Activated CD4-positive, alpha-beta T cell treated with anti-CD3 and anti-CD28 coated beads, Interleukin-2, amount 10 ng/mL, durations not matched to agents 7 days and 5 days (primary cell): ENCODE measurements at places on chromosomes 1 and 21. TPM values are rescaled to one million over a fixed set of nuclear protein-coding genes. Genes with fewer than 3 reads are reported as not detected.
A peak's percentile ranks its signal among the peaks of the same experiment; 100 is the strongest.

DNA sequence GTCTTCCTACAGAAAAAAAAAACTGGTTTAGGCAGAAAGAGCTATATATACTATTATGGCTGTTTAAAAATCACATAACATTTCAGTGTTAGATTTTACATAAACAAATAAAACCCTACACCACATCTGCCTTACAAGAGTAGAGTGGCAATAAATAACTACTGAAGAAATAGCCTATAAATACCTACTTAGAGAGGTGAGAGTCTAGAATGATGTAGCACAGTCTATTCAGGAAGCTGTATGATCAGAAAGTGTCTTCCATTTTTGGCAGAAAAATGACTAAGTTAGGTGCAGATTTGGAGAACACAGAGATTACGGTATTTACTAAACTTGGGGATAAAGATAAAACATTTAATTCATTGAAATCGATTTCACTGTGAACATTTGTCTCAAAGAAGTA lies 75.5 kb downstream of the VAV3 start:
- H3K27me3 ChIP-seq, result no peaks in the 10 kb centered on the region
- H3K4me3 ChIP-seq, result no peak overlapping the region
- H3K36me3 ChIP-seq, result peaks cover 2% of the 10 kb centered on the region
- H3K27ac ChIP-seq, result no peak overlapping the region

DNA sequence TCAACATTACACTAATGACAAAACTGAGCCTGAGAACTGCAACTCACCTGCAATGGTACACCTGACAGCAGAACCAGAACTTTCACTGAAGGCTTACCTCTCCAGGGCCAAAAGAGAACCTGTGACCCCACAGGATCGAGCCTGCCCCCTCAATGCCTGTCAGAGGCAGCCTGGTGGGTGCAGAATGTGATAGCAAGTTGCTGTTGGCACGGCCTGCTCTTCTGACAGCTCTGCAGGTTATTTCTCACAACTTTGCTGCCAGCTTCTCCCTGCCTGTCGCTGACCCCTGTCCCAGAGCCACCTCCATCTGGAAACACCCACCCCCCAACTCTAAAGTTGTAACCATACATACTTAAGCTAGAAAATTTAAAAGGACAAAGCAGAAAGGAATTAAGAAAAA lies 35.2 kb downstream of the HIVEP3 start:
- H3K4me3 ChIP-seq, result no peak overlapping the region
- no peak for DNase-seq
- no peaks in the 10 kb centered on the region for H3K36me3 ChIP-seq

DNA sequence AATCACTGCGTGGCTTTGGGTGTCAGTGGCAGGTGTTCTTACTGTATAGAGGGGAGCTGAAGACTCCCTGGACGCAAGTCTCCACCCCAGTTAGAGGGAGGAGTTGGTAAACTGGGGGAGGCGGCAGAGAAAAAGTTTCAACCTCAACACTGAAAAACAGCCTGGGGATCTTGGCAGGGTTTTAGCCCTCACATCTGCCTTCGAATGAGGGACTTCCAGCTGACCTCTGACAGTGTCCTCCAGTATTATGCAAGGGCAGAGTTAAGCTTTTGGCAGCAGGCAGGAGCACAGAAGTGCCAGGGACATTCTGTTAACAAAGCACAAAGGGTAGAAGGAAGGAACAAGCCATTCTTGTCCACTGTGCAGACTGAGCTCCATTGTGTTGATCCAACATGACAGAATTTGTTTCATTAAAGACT lies 41.2 kb upstream of the RAB4A start:
- H3K36me3 ChIP-seq, result no peaks in the 10 kb centered on the region
- H3K27me3 ChIP-seq, result peaks cover 10% of the 10 kb centered on the region
- H3K4me1 ChIP-seq, result peaks cover 23% of the 10 kb centered on the region
- H3K27ac ChIP-seq, result no peak overlapping the region
- no peak for DNase-seq

GRCh38 chr21:42691901-42692559 lies 38.6 kb downstream of the PDE9A start:
- no peaks in the 10 kb centered on the region for H3K27me3 ChIP-seq
- no peaks in the 10 kb centered on the region for H3K36me3 ChIP-seq
- no peak overlapping the region for H3K4me3 ChIP-seq
- H3K27ac ChIP-seq, result no peak overlapping the region
- no peaks in the 10 kb centered on the region for H3K4me1 ChIP-seq

GRCh38 chr1:222096883-222097282 lies 355.0 kb upstream of the DUSP10 start:
- H3K4me1 ChIP-seq, result no peaks in the 10 kb centered on the region
- H3K36me3 ChIP-seq, result no peaks in the 10 kb centered on the region
- no peak for DNase-seq
- H3K27me3 ChIP-seq, result peaks cover 2% of the 10 kb centered on the region

DNA sequence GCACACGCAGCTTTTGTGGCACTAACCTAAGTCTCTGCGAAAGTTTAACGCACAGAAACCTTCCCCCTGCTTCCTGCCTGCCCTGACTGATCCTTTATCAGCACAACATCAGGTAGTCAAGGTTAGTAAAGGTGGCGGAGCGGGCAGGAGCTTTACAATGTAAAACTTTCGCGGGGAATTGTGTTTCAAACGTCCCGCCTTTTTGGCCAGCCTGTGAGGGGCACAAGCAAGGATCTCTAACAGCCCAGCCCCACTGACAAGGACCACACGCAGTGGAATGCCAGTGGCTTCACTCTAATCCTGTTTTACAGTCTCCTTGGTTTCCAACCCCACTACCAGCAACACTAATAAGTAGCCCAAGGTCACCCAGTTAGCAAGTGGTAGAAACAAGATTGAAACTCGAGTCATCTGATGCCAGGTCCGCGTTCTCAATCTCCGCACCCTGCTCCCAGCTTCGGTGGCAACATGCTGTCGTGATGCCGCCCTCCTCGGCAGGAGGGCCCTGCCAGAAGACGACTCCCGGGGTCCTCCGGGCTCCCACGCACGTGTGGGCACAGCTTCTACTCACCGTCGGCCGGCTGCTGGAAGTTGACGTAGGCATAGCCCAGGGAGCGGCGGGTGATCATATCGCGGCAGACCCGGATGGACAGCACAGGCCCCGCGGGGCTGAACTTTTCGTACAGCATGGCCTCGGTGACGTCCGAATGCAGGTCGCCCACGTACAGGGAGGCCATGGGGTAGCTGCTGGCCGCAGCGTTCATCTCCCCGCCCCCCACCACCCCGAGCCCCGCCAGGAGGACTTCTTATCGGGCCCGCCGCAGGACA lies 1.2 kb downstream of the PABPC4 start:
- H3K4me1 ChIP-seq, result peaks cover 46% of the 10 kb centered on the region
- H3K27me3 ChIP-seq, result peaks cover 2% of the 10 kb centered on the region
- peaks cover 42% of the 10 kb centered on the region for H3K36me3 ChIP-seq
- H3K27ac ChIP-seq, result peak overlapping the region; percentile 92
- DNase-seq, result peak; percentile 62

DNA sequence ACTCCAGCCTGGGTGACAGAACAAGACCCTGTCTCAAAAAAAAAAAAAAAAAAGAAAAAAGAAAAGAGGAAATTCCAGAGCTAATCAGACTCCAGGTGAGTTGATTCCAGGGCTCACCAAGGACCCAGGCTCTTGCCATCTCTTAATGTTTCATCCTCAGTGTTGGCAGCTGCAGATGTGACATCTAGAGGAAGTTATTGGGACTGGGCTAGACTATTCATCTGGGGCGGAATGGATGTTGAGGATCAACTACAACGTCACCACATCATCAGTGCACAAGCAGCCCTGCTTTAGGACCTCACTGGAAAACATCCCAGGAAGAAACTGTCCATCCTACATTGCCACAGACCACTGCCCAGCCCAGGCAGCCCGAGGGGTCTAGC lies 28.6 kb upstream of the PARP1 start:
- peaks cover 5% of the 10 kb centered on the region for H3K36me3 ChIP-seq
- H3K27me3 ChIP-seq, result peaks cover 40% of the 10 kb centered on the region
- no peaks in the 10 kb centered on the region for H3K4me1 ChIP-seq
- no peak overlapping the region for H3K27ac ChIP-seq
- DNase-seq, result no peak

MPL gene
- not detected for total RNA-seq

GRCh38 chr1:78687914-78688313 lies 38.3 kb downstream of the IFI44 start:
- DNase-seq, result no peak
- H3K4me1 ChIP-seq, result peaks cover 4% of the 10 kb centered on the region
- H3K27ac ChIP-seq, result no peak overlapping the region
- peaks cover 30% of the 10 kb centered on the region for H3K27me3 ChIP-seq

- no peaks in the 10 kb centered on the region for H3K27me3 ChIP-seq
- no peaks in the 10 kb centered on the region for H3K4me1 ChIP-seq
- H3K36me3 ChIP-seq, result peaks cover 2% of the 10 kb centered on the region
- DNase-seq, result no peak
These were observed 352.1 kb downstream of the TBX15 start for GRCh38 chr1:118636004-118636403.

GRCh38 chr1:66931590-66931989 lies 6.8 kb downstream of the MIER1 start:
- peaks cover 21% of the 10 kb centered on the region for H3K36me3 ChIP-seq
- peak overlapping the region; percentile 89 for H3K27ac ChIP-seq
- H3K27me3 ChIP-seq, result no peaks in the 10 kb centered on the region
- H3K4me1 ChIP-seq, result peaks cover 62% of the 10 kb centered on the region
- DNase-seq, result peak; percentile 16

SMG5 gene
- total RNA-seq, result 68.0 TPM

TNNI3K gene
- total RNA-seq, result 0.40 TPM

GRCh38 chr1:37661401-37661800 lies 26.7 kb upstream of the RSPO1 start:
- H3K36me3 ChIP-seq, result no peaks in the 10 kb centered on the region
- no peak overlapping the region for H3K4me3 ChIP-seq
- peaks cover 22% of the 10 kb centered on the region for H3K27me3 ChIP-seq
- no peaks in the 10 kb centered on the region for H3K4me1 ChIP-seq
- no peak for DNase-seq

DNA sequence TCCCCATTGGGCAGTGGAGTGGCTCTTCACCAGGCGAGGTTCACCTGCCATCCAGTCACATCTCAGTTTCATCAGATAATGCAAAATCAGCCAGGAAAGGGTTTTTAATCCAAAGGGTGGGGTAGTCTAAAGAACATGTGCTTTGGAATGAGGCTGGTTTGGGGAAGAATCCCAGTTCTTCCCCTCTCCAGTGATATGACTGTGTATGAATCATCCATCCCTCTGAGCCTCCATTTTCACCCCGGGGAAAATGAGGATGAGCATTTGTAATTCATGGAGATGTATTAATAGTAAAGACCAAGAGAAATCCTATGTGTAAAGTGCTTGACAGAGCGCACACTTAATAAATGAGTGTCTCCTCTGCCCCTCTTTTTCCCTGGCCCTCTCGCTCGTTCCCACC lies 215.1 kb upstream of the FGGY start:
- H3K4me3 ChIP-seq, result no peak overlapping the region
- no peak overlapping the region for H3K27ac ChIP-seq
- peaks cover 8% of the 10 kb centered on the region for H3K27me3 ChIP-seq
- no peak for DNase-seq

FGR gene
- total RNA-seq, result not detected

DNA sequence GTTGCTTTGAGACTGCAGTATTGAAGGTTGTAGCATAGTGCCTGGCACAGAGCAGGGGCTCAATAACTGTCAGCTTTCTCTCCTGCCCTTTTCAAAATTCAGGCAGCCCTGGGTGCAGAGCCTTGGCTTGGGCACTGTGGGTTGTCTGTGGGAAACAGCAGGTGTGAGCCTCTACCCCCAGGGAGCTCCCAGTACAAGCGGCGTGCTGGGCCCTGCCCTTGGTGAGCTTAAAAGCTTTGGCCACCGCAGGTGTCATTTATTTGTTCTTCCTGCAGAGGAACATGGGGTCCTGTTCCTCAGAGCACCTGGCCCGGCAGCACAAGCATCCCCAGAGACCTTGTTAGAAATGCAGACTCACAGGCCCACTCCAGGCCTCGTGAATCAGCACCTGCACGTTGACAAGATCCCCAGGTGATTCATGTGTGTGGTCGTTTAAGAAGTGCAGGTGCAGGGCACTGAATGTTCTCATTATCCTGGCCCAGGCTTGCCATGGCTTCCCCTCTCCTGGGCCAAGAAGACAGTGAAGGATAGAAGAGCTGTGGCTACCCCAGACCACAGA lies 29.9 kb upstream of the IGSF21 start:
- H3K4me3 ChIP-seq, result no peak overlapping the region
- no peaks in the 10 kb centered on the region for H3K4me1 ChIP-seq
- no peak overlapping the region for H3K27ac ChIP-seq
- H3K36me3 ChIP-seq, result no peaks in the 10 kb centered on the region
- DNase-seq, result no peak
- H3K27me3 ChIP-seq, result peaks cover 2% of the 10 kb centered on the region

NT5C1A gene
- total RNA-seq, result not detected

DNA sequence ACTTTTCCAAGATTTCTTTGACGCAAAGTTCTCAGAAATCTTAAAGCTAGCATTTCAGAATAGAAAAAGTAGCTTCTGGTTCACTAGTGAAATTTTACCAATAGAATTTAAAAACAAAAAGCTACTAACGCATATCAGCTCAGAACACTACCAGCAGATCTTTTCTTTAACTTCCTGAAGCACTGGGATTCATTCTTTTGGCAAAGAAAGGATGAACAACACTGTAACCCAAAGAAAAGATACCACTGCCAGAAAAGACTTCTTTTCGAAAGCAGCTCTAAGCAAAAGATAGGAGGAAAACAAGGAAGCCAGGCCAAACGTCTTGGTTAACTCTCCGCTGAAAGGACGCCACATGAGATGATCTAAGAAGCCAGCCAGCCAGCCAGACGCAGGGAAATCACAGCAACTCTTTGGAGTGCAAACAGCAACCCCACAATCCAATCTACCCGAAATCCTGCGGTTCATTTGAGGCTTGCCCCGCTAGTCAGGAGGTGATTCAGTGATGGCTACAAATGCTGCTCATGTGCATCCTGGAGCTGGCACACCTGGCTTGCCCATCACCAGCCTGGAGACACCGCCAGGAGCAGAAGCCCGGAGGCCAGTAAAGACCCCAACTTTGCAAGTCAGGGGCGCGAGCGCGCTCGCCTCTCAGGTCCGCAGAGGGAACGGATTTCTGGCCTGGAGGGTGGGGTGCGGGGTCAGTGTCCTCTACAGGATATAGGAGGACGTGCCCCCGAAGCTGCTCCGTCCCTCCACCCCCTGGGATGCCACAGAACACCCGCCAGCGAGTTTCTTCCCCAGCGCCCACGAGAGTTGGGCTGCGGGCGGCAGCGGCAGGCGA lies 812 bp downstream of the NBPF1 start:
- no peak overlapping the region for H3K27ac ChIP-seq
- no peaks in the 10 kb centered on the region for H3K27me3 ChIP-seq
- no peaks in the 10 kb centered on the region for H3K4me1 ChIP-seq
- no peaks in the 10 kb centered on the region for H3K36me3 ChIP-seq

SPATA1 gene
- 2.3 TPM for total RNA-seq

GRCh38 chr1:34874296-34874952 lies 14.9 kb upstream of the SMIM12 start:
- DNase-seq, result no peak
- H3K36me3 ChIP-seq, result no peaks in the 10 kb centered on the region
- H3K27me3 ChIP-seq, result peaks cover 47% of the 10 kb centered on the region
- no peak overlapping the region for H3K4me3 ChIP-seq

DNA sequence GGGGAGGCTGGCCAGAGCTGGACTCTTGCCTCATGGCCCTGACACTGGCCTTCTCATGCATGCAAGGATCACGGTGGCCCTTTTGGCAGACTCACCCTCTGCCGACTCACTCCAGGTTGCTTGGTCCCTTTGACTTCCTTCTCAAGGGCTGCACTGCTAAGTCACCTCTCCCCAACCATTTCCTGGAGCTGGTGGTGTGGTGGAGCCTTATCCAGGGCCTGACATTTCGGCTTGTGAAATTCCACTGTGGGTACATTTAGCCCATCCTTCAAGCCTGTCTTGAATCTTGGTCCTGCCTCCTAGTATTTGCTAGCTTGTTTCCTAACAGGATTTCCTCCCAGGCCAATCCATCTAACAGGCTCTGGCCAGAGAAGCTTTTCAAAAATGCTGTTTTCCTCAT lies 52.6 kb upstream of the JUN start:
- DNase-seq, result no peak
- H3K36me3 ChIP-seq, result no peaks in the 10 kb centered on the region
- no peaks in the 10 kb centered on the region for H3K27me3 ChIP-seq
- H3K4me1 ChIP-seq, result no peaks in the 10 kb centered on the region
